ENCODE measurements at places on chromosomes 3 and 15. TPM values are rescaled to one million over a fixed set of nuclear protein-coding genes. Genes with fewer than 3 reads are reported as not detected.

The EPHB1 gene
- 4.6 TPM for total RNA-seq

- no peak for DNase-seq
Observed at GRCh38 chr3:141379250-141379966, 11.1 kb downstream of the ZBTB38 start.

The GOLGA8T gene
- total RNA-seq = not detected

The CGNL1 gene
- total RNA-seq = 8.3 TPM

DNA sequence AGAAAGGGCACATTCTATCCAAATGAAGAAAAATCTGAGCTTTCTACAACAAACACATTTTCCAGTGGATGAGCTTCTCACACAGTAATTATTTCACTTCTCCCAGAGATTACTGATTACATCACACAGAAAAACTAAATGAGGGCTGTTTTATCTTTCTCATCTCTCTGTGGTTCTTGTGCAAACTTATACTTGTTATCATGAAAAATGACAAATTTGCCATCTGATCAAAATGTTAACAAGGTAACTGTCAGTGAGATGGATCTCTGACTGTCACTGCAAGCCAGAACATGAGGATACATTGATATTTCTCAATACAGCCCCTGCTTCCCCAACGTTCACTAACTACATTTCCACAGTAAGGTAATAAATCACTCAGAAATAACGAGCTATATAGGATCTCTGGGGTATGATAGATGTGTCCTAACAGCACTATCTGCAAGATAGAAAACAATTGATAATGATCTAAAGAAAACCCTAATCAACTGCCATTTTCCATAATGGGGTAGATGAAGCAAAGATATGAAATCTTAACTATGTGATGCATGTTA lies 829.3 kb upstream of the CFAP20DC start:
- no peak for DNase-seq

DNA sequence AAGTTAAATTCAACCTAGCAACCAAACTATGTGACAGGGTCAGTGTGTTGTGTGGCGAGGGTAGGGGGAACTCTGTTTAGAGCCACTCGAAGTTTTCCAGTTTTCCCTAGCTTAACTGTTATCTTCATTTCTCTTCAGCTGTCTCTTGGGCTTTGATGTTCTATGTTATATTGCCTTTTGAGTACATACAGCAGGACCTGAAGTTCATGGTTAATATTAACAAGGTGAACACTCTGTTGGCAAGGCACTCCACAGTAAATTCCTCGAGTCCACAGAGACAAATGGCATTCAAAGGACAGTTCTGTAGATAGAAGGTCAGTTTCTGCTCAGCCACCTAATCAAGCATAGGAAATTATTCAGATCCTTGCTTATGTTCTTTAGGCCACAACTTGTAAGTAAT lies 147.9 kb upstream of the DPH6 start:
- DNase-seq = no peak

DNA sequence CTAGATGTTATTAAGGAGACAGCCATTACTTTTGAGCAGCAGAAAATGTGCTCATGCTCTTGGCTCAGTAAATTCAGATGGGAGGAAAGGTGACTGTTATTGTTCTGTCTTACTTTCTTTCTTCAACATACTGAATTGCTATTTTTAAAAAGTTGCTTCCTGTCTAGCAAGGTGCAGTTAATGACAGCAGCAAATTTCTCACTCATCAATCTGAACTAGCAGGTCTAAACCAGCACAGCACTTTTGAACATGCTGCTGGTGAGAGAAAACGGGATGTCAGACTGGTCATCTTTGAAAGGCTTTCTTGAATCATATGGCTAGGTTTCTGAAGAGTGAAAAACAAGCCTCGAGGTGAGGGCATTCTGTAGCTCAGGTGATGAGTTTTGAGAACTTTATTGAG lies 384.7 kb downstream of the MFSD1 start:
- no peak for DNase-seq

DNA sequence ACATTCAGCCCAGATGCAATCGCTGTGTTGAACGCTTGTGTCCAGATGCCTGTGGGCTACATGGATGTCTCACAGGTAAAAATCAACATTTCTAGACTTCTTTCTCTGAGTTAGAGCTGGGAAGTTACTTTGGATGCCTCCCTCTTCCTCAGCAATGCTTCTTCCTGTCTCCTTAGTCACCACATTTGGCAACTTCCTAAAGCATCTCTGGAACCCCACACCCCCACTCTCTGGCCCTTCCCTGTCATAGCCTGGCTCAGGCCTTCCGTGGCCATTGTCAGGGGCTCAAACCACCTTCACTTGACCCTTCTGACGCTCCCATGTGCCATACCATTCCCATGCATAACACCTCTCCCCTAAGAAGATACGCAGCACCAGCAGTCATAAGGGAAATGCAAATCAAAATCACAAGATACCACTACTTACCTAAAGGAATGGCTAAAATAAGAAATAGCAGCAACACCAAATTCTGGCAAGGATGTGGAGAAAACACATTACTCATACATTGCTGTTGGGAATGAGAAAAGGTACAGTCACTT lies 21.6 kb upstream of the RGMA start:
- DNase-seq = no peak

The THSD4 gene
- 0.29 TPM for total RNA-seq

GRCh38 chr15:63019511-63020109 lies 22.9 kb upstream of the TPM1 start:
- no peak for DNase-seq

DNA sequence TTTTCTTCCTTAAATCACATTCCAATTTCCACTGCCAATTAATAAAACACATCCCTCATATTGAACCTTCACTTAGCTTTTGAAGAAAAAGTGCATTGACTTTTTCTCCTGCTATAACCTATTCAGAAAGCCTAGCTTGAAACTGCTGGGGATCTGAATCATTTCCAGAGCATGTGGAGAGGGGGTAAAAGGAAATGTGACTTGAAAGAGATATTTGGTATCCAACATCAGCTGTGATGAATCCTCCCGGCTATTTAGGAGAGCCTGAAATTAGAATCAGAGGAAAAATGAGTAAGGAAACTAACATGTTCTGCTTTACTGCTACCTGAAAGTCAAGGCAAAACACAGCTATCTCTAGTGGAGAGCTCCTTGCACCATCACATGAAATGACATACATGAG lies 2.6 kb upstream of the GNB5 start:
- no peak for DNase-seq

GRCh38 chr15:92625251-92625980 lies 30.2 kb downstream of the FAM174B start:
- DNase-seq = no peak

The CNBP gene
- total RNA-seq = 229 TPM

GRCh38 chr15:34070003-34070402 lies 31.0 kb upstream of the AVEN start:
- DNase-seq = no peak

The ROPN1 gene
- total RNA-seq = not detected

The OXTR gene
- total RNA-seq = 3.9 TPM

- DNase-seq = no peak
Observed at GRCh38 chr3:187695449-187695848, 6.9 kb downstream of the RTP2 start.

All from Caco-2 (cell line).